ENCODE measurements at places on chromosomes 1 and 21. TPM values are rescaled to one million over a fixed set of nuclear protein-coding genes. Genes with fewer than 3 reads are reported as not detected.

Gene OR2T11
- not detected for total RNA-seq

Gene LCE2B
- not detected for total RNA-seq

Gene MYOG
- total RNA-seq, result not detected

Gene CFAP107
- total RNA-seq, result not detected

Gene LGR6
- total RNA-seq, result not detected

Gene PCP4L1
- total RNA-seq, result 0.27 TPM

Gene CA6
- not detected for total RNA-seq

Gene VSIG8
- total RNA-seq, result 0.03 TPM

Gene OPRD1
- 0.03 TPM for total RNA-seq

Gene KIF17
- 0.47 TPM for total RNA-seq

Gene CASQ1
- not detected for total RNA-seq

Gene CYP4A11
- total RNA-seq, result not detected

Gene WDR64
- not detected for total RNA-seq
